Muscle of arm (tissue), 14 donors: ENCODE measurements at places on chromosomes 4 and X.

DNA sequence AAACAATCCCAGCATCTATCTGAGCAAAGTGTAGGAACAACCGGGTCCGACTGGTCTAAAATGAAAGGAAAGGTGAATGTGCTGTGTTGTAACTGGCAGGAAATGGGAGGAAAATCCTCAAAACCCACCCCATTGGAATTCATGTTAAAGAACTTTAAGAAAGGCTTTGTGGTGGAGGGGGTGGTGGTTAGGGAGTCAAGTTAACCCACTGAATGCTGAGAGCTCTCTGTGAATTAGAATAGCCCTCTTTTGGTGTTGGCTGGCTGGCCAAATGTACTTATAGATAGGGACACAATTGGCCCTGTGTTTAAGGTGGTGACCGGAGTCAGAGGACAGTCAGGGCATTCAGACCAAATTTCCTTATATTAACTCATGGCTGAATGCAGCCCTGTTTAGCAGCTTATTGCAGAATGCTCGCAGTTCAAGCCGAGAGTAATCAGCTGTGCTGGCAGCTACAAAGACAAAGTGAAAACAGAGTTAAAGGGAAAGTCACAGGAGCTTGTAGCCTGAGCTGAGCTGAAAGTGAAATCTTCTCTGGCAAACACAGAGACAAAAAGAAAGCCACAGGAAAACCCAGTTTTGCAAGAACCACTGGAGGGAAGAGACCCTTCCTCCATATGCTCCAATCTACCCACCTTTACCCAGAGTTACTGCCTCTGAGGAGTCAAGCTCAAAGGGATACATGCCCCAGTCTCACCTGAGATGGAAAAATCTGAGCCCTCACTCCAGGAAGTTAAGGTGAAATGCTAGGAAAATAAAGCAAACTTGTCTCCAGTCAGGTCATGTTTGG is 38.5 kb upstream of the UGT2B7 start:
- DNase-seq: peak; percentile 3

DNA sequence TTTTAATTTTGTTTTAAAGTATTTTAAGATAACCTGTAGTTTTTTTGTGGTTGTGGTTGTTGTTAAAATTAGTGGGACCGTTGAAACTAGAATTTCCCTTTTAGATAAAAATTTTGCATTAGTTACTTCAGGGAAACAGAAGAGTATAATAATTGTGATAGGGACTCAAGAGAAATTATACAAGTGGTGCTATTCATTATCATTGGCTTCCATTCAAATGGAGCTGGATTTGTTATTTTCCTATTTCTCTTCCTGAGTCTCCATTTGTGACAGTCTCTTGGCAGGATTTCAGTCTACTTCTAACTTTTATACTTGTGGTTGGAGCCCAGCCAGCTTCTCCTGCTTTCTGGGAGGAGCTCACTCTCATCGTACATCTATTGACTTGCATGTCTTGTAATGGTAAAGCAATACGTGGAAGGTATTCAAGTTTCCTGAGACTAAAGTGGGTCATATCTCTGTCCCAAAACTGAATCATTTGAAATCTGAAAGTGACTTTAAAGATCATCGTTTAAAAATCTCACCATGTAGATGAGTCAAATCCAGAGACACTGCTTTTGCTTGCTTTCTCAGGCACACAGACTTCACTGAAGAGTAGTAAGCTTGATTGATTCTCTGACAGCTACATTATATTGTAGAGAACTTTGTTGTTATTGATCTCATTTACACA is 155.8 kb downstream of the RPA4 start:
- DNase-seq: no peak

- DNase-seq: no peak
Measured at GRCh38 chrX:131322651-131323050, 33.5 kb upstream of the IGSF1 start.

- no peak for DNase-seq
Measured at GRCh38 chrX:2314831-2315365, 185.9 kb downstream of the DHRSX start.
